Ureter (tissue), 1 donor: ENCODE measurements at places on chromosomes 3 and 15. TPM values are rescaled to one million over a fixed set of nuclear protein-coding genes. Genes with fewer than 3 reads are reported as not detected.

The CAMK2N2 gene
- not detected for total RNA-seq

The IL5RA gene
- total RNA-seq = not detected

The RBP2 gene
- total RNA-seq = not detected

The TNFSF10 gene
- total RNA-seq = 44.1 TPM
